Stimulated activated CD8-positive, alpha-beta memory T cell treated with anti-CD3 and anti-CD28 coated beads, Interleukin-4, amount 100 ng/mL, for 48 hours (primary cell): ENCODE measurements at places on chromosomes 5 and 9.

DNA sequence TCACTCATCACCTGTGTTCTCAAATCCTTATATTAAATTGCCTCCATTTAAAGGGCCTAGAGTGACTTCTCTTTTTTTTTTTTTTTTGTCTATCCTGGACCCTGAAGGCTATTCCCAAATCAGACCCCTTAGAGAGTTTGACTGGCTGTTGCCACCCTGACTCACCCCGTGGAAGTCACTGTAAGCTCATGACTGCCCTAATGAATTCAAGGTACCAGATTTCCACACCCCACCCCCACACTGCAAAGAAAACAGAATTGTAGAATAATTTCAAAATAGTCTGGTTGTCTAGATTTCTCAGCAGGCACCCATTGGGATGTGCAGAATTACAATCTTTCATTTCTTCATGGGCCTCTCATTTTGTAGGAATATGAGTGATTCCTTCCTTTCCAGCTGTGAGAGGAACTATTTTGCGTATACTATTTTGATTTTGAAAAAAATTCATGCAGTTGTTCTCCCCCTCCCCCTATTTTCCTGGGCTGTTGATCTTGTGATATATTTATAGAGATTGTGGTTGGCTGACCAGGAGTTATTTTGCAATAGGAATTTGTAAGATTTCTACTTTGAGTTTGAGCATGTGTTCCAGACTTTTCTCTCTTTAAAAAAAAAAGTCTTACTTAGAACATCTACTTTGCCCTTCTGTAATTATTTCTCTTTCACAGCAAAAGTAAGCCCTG is 79.1 kb downstream of the ZNF618 start:
- DNase-seq, result no peak

- DNase-seq, result no peak
Measured at GRCh38 chr5:142692321-142692894, 6.5 kb upstream of the FGF1 start.

DNA sequence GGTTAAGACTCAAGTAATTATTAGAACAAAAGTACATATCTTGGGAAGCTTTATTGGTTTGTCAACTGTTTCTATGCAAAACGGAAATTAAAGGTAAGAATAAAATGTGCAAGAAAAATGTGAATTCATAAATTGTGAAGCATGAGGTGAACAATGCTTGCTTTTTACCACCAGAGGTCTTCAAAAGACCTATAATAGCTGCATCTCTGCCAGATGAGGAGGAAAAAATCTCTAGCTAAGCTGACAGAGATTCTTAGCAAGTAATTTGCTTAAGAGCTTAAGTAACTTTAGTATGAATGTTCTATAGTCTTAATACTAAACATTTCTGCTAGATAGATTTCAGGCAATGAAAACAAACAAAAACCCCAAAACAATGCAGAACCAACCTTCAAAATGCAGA is 54.1 kb downstream of the MRPS30 start:
- DNase-seq, result no peak

GRCh38 chr5:21810737-21811316 is 1042.3 kb downstream of the CDH12 start:
- DNase-seq, result no peak

DNA sequence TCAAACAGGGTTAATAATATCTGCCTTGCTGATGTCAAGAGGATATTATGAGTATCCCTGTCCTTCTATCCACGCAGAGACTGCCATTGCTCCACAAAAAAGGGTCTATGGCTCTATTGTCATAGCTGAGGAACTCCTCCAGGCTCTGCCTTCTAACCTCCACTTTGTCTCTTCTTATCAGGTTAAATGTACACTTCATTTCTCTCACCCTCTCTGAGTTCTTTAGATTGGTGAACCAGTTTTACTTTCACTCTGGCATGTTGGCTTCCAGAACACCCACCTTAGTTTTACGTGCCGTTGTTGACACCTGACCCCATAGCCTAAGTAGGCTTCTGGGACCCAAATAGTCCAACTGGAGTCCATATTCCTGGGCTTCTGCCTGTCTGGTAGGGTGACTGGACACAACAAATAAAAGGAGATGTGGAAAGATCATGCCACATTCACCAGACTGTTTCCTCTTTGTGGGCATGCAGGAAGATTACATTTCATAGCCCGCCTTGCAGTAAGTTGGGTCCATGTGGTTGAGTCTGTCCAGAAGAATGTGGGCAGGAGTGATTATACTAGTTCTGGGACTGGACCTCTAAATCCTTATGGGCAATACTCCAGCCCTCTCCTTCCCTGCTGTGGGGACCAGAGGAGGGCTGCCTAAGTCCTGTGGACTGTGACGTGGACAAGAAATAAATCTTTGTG is 350.4 kb upstream of the CLINT1 start:
- DNase-seq, result no peak

- no peak for DNase-seq
Measured at GRCh38 chr9:107742531-107743309, 253.2 kb upstream of the KLF4 start.

GRCh38 chr9:125521462-125522327 is 185.3 kb downstream of the MAPKAP1 start:
- DNase-seq, result peak; percentile 38

- DNase-seq, result peak; percentile 29
Measured at GRCh38 chr5:79229357-79230174, 6.4 kb upstream of the JMY start.

GRCh38 chr9:132978451-132979131 is at the start of gene GFI1B:
TSS of gene GFI1B (plus strand) at chr9:132978694. CDS start at chr9:132986679, 7,985 bp downstream.
- DNase-seq, result no peak
